ENCODE measurements at places on chromosomes 4 and X. TPM values are rescaled to one million over a fixed set of nuclear protein-coding genes. Genes with fewer than 3 reads are reported as not detected.

The MAGEA11 gene
- not detected for total RNA-seq

DNA sequence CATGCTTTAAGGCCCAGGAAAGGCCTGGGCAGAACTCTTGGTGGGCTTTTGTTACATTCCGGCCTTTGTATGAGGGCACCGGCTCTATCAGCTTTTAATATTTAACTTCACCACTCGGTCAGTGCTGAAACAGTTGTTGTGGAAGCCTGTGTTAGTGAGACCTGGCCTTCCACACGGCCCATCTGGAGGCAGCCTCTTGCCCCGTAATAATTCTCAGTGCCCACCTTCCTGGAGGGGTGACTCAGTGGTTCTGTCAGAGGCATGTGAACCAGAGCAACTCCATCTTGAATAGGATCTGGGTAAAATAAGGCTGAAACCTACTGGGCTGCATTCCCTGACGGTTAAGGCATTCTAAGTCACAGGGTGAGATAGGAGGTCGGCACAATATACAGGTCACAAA, 162.0 kb upstream of the STS start:
- DNase-seq, result no peak

DNA sequence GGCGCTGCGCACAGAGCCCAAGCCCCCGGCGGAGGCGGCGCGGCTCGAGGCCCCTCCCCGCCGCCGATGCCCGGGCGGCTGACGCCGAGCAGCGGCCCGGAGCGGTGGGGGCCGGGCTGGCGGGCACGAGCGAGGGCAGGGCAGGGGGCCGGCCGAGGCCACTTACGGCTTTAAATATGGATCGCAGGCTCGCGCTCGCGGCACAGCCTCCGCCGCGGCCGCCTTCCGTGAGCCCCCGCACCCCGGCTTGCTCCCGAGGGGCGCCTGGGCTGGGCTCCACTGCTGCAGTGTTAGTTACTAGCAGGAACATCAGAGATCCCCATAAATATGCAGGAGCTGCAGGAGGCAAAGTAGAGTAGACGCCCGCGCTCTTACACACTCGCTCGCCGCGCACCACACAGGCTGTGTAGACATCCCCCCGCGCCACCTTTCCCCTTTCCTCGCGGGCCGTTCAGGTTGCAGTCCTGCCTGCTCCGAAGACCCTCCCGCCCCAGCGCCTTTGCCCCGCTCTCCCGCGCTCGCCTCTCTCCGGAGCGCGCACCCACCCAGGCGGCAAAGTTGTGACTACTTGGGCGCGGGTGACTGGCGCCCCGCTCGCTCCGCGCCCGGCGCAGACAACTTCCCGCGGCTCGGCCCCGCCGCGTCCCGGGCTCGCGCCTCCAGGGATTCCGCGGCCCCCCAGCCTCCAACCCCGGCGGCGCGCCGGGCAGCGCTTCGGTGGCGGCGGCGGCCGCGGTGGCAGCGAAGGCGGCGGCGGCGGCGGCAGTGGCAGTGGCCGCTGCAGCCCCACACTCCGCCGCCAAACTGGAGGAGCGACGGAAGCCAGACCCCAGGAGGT, 152.0 kb upstream of the SLC4A4 start:
- DNase-seq, result peak; percentile 79

DNA sequence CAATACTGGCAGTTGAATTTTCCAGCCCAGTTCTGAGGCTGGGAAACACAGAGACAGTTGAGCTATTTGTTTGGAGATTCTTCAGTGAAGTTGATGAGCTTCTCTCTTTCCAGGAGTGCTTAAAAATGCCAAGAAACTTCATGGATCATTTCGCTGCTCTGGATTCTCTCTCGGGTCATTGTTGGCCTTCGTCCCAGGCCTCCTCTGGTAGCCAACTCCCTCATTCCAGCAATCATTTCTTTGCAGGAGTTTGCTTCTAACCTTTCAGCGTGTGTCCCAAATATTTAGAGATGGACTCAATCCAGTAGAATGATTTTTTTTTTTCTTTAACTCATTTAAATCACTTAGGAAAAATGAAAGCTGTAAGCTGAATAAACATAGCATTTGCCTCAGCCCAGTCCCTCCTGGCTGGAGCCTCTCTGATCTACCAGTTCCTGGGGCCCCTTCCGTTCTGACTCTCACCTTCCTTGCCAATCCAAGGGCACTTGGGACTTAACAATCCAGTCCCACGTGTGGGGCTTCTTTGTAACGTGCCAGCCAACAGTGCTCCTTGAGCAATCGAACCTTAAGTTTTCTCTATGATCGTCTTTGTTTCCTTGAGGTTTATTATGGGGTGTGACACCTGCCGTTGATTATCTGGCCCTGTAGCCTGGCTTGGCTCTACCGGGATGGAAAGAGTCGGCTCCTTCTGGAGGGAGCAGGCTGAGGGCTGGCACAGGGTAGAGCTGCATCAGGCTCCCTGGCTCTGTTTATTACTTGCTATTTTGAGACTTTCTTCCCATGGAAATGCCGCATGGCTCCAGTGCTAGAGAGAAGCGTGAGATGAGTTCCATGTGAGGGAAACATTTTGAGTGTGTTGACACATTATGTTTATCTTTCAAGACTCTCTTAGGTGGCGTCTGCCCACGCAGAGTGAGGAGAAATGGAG, 80.4 kb upstream of the GPC4 start:
- DNase-seq, result peak; percentile 64

- DNase-seq, result no peak
Observed at GRCh38 chr4:174222266-174222872, 61.1 kb downstream of the FBXO8 start.

The ANXA10 gene
- total RNA-seq, result not detected

The RHOXF2B gene
- total RNA-seq, result not detected

- peak; percentile 90 for DNase-seq
Observed at GRCh38 chr4:5710961-5711478, at the start of gene EVC. EVC (plus strand) TSS chr4:5711201; CDS start chr4:5711381, 180 bp downstream.

DNA sequence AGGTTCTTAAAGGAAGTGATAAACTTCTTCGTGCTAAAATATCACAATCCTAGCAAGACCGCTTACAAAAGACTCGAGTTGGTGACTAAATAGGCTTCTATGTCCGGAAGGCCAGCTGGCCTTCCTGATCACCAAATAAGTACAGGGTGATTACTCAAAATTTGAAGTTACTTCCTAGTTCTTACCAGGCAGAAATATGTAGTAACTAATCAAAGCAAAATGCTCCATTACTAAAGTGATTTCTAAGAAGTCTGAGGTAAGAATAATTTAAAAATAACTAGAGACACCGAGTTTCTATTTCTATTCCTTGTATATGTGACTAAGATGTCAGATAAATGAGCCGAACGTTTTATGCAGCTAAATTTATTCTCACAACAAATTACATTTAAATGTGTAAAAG, 62.2 kb downstream of the NSUN7 start:
- no peak for DNase-seq

The CXCL11 gene
- 0.42 TPM for total RNA-seq

GRCh38 chrX:38805432-38806389, 4.5 kb downstream of the MID1IP1 start:
- peak; percentile 81 for DNase-seq

The FAM90A26 gene
- not detected for total RNA-seq

GRCh38 chr4:121243485-121243884, 79.4 kb upstream of the TNIP3 start:
- DNase-seq, result no peak

DNA sequence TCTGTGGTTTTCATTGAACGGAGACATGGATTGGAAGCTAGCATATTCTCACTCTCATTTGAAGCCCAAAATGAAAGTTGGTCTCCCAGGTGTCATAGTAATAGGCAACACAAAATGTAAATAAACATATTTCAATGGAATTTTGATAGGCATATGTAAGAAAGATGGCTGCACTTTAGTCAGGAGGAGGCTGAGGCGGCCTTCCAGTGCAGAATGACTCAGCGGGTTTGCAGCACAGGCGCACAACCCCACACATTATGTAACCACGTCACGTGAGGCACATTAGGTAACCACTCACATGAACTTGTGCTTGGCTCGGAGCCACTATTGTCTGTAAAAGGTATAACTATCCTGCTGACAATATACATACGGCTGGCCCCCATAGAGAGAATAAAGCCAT, 381.7 kb downstream of the GPAT3 start:
- no peak for DNase-seq

The ADRA2C gene
- 5.9 TPM for total RNA-seq

DNA sequence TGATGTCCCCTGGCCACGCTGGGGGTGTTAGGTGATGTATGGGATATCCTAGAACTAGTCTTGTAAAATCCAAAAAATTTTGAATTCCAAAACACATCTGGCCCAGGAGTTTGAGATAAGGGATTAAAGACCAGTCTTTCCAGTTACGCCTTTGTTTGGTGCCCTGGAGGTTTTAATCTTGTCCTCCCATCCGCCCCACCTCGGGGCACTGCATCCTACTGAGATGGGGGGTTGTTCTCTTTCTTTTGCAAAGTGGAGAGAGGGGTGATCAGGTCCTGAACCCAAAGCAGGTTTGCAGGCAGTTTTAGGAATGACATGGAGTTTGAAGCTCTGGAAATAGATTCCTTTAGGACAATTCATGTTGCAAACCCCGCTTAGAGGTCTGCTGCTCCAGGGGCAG, 1.8 kb downstream of the SUV39H1 start:
- no peak for DNase-seq

DNA sequence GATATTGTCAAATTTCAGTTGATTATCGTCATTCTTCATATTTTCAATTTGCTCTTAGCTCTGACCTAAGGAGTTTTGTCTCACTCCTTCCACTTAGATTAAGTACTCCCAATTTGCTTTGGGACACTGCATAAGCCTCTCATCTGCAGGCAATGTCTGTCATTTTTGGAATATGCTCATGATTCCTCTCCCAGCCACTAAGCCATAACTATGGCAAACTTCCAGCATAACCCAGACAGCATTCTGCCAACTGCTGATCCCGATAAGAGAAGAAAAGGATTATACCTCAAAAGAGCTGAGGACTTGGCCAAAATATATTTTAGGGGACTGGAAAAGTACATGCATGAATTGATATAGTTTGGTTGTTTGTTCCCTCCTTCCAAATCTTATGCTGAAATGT, 444.4 kb downstream of the GABRG1 start:
- DNase-seq, result no peak

DNA sequence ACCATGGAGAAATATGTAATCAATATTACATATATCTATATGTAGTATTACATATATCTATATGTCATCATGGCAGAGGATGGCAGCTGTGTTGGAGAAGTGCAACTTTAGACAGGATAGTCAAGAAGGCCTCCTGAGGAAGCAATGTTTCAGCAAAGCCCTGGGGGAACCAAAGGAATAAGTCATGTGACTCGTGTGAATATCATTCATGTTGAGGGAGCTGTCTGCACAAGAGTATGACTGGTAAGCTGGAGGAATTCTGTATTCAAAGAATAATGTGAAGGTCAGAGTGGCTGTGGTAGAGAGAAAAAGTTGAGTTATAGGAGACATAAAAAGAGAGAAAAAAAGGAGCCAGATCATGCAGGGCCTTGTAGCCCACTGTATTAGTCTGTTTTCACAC, 92.9 kb upstream of the EDNRA start:
- no peak for DNase-seq

DNA sequence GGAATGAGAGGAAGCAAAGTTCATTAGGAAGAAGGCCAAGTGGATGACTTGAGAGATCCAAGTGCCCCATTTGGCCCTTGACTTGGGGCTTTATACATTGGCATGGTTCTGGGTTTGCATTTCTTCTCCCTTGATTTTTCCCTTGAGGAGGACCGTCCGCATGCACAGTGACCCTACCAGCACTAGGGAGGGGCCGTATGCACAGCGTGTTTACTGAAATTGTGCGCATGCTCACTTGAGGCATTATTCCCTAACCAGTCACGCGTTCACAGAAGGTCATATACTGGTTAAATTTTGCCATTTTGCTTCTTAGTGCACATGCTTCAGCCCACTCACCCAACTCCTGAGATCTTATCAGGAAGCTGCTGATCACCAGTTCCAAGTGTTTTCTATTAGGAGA, 35.1 kb downstream of the PAGE2 start:
- no peak for DNase-seq

- DNase-seq, result no peak
Observed at GRCh38 chr4:158161551-158162354, 11.1 kb downstream of the GASK1B start.

DNA sequence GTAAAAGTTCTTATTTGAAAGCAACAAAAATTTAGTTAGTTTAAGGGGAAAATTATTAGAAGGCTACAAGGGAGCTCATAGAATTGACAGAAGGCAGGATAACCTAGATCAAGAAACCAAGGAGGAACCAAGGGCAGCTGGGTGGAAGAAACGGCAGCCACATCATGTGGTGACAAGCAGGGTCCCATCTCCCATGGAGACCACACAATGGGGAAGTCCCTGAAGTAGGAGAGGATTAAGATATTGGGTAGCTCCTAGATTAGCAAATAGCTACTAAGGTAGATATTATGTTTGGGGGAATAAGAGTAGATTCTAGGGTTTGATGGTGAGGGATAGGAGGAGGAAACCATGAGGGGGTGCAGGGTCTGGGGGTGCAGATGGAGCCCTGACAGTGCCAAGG, 48.0 kb upstream of the TMEM154 start:
- DNase-seq, result no peak

DNA sequence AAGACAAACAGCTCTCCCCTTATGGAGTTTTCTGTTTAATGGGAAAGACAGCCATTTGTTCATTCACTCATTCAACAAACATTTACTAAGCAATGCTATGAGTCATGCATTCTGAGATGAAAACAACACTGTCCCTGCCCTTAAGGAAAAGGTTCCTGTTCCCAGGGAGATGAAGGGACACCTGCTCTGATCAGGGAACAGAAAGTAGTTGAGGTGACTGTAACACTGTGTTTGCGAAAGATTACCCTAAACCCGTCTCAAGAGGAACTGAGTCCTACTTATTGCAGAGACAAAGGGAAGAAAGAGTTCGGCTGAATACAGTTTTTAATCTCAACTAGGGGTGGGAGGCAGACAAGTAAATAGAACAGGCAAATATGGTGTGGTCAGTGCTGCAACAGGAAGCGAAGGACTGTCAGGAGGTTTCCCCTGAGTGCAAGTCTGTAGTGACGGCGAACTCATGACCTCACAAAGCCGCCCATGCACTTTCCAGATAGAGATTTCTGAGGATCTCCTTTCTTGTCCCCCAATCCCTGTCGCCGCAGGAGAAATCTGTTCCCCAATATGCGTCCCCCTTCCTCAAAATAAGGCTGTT, 712 bp downstream of the STX18 start:
- DNase-seq, result no peak

DNA sequence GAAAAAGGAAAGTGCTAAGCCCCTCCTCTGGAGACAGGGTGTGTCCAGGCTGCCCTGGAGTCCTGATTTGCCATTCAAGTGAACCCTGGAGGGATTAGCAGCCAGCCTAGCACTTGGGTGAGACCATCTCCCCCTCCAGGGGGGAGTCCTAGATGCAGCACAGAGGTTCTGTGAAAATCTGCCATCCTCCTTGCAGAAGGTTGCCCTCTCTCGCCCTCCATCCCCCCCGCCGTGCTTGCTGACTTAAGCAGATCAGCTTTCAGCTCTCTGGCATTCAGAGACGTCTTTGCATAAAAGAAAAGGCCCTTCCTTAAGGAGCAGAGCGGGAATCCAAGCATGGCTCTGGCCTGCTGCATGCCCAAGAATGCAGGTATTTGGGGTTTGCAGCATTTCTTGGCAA, 102.1 kb upstream of the SCML1 start:
- no peak for DNase-seq

- no peak for DNase-seq
Observed at GRCh38 chrX:130418740-130419139, 17.0 kb downstream of the RBMX2 start.
